ENCODE measurements at places on chromosomes 6 and 20.

DNA sequence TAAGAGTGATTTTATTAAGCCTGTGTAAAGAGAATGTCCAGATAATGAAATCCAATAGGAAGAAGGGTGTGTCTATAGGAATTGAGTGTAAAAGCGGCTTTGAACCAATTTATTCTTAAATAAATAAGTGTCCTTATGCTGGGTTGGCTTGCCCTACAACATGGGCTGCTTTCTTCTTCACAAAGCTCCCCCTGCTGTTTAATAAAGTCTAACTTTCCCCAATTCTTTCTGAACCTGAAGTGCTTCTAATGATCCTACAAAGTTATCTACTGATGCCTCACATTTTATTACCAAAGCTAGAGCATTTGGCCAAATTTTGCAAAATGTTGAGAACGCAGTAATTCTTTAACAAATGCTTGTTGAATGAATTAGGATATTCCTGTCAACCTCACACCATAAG, 36.3 kb upstream of the SIRT5 start:
- no peak for DNase-seq

- DNase-seq = no peak
These were observed 47.2 kb downstream of the BACH2 start for GRCh38 chr6:90249458-90249857.

DNA sequence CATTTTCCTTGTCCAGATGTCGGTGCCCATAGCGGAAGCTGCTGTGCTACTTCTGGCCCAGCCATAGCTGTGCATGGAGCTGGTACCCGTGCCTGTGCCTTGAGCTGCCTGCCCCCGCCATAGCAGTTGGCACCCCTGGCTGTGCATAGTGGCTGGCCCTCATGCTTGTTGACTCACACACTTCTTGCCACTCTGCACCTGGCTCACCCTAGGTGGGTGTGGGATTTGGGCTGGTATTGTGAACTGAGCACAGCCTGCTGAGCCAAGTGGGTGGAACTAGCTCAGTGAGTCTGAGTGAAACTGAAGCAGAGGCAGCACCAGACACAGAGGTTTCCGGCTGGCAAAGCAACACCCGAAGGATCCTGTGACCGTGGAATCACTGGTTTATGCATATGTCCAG, 689.5 kb upstream of the EYS start:
- no peak for DNase-seq

- no peak for DNase-seq
These were observed 18.5 kb downstream of the PLCB1 start for GRCh38 chr20:8150591-8150990.

GRCh38 chr6:34460796-34461507, 4.9 kb upstream of the PACSIN1 start:
- no peak for DNase-seq

GRCh38 chr6:23537828-23538227, 588.2 kb upstream of the NRSN1 start:
- no peak for DNase-seq

DNA sequence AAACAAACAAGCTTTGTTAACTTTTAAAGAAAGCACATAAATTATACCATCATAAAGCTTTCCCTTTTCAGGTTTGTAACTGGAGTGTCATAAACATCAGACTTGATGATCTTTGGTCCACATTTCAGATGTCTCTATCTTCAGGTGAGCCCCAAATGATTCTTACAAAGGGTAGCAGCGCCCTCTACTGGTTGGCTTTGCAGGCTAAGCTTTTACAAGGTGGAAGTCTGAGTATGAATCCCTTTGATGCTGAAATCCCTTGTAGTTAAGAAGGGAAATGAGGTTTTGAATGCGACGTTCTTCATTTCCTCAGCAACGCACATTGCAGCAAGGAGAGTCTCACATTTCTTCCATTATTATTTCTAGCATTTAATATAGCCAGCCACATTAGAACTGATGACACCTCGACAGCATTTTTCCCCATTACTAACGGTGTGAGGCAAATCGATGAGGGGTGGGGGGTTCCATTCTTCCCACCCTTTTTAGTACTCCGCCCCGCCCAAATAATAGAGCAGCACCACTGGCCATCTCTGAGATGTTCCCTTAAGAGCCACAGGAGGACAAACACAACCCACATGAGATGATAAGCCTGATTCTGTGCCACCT, 126.3 kb upstream of the NT5E start:
- DNase-seq = peak; percentile 35

DNA sequence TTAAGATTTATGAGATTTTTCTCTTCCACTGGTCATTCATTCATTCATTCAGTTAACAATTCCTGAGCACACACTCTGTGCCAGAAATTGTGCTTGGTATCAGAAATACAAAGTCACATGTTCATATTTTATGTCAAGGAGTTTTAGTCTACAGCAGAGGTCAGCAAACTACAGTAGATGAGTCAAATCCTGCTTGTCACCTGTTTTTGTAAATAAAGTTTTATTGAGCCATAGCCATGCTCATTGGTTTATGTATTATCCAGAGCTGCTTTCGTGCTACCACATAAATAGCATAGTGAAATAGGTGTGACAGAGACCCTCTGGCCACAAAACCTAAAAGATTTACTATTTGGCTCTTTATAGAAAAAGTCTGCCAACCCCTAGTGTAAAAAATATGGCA, 46.8 kb downstream of the THEMIS start:
- DNase-seq = no peak

- DNase-seq = no peak
These were observed 39.2 kb downstream of the GNAS start for GRCh38 chr20:58891718-58892140.

DNA sequence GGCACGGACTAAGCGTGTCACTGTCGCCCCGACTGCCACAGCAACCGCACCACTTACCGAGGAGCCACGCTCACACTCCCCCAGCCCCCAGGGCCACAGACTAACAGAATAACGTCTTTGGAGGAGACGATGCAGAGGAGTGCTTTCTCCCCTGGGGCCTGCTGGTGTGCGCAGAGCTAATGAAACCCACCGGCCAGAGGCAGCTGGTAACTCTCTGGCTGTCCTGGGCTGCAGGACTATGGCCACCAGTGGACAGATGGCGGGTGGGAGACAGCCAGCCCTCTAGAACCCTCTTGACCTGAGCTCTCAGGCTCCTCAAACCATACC, 228.0 kb downstream of the DLL1 start:
- no peak for DNase-seq

- no peak for DNase-seq
These were observed 241.5 kb downstream of the NRN1 start for GRCh38 chr6:5765141-5765760.

GRCh38 chr6:3813150-3813780, 35.9 kb upstream of the FAM50B start:
- no peak for DNase-seq

DNA sequence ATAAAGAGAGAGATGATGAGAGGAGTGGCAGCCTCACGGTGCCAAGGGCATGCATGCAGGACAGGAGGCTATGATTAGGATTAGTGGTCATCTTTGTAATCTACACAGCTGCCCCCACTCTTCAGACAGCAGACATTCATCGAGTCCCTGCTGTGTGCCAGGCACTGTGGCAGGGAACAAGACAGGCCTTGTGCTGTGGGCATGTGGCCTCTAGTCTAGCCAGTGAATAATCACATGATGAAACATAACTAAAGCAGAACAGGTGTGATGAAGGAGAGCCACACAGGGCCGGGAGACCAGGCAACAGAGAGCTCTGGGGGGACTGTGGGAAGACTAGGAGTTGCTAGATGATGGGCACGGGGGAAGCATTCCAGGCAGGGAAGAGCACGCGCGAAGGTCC, 22.2 kb downstream of the TOX2 start:
- no peak for DNase-seq

- DNase-seq = no peak
These were observed 139.7 kb upstream of the TMEM170B start for GRCh38 chr6:11397622-11398450.

DNA sequence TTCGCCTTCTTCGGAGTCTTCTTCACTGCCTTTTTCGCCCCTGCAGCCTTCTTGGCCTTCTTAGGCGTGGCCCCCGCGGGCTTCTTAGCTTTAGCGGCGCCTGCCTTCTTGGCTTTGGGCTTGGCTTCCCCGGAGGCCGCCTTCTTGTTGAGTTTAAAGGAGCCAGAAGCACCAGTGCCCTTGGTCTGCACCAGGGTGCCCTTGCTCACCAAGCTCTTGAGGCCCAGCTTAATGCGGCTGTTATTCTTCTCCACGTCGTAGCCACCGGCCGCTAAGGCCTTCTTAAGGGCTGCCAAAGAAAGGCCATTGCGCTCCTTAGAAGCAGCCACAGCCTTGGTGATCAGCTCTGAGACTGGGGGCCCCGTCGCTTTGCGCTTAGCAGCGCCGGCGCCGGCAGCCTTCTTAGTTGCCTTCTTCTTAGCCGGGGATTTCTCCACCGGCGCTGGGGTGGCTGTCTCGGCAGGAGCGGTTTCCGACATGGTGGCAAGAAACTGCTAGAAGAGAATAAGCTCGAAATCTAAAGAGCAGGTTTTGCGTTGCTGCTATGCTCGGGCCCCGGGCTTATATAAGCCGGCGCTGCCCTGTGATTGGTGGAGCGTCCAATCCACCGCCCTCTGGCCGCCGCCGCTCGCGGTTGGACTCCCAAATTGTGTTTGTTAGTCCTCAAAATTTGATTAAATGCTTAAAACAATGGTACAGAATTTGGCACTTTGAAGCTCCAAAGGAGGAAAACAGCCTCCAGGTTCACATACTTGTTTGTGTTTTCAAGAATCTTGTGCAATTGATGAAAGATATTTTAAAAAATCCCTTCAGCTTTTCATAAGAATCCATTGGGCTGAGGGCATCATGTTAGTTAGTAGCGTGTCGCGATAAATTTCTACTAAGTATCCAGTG, 44.9 kb downstream of the OR2B2 start:
- peak; percentile 42 for DNase-seq

GRCh38 chr6:56204134-56204533, 43.2 kb downstream of the COL21A1 start:
- DNase-seq = no peak

GRCh38 chr6:89978749-89979145, 84.5 kb downstream of the GJA10 start:
- DNase-seq = no peak

GRCh38 chr6:56953597-56954402, 1.1 kb upstream of the BEND6 start:
- DNase-seq = no peak

DNA sequence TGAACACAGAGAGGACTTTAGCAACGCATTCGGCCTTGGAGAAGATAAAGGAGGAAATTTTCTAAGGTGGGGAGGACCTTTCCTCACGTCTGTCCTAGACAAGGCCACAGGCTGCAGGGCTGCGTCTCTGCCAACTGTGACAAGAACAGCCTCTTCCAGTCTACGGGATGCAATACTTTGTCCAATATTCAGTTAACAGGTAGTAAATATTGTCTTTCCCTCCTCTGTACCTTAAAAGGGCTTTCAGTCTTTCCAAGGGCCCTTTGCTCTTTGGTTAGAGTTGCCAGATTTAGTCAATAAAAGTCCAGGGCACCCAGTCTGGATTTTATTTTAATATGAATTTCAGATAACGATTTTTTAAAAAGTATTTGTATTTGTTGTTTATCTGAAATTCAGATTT, 78.2 kb downstream of the ELOVL4 start:
- DNase-seq = no peak

DNA sequence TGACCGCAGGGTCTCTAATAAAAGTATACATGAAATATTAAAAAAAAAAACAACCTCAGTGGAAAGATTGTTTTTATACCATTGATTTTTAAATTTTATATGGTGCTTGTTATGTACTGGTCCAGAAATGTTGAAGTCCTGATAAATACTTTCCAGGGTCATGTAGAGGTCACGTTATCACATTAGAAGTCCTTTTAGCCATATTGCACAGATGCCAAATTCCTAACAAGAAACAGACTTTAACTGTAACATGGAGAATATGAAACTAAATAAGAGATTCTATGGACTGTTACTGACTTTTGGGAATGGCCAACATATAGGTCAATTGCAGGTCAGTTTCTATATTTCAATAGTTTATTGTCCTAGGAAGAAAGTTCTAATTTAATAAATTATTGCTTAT, 89.0 kb downstream of the ADGRB3 start:
- DNase-seq = no peak

DNA sequence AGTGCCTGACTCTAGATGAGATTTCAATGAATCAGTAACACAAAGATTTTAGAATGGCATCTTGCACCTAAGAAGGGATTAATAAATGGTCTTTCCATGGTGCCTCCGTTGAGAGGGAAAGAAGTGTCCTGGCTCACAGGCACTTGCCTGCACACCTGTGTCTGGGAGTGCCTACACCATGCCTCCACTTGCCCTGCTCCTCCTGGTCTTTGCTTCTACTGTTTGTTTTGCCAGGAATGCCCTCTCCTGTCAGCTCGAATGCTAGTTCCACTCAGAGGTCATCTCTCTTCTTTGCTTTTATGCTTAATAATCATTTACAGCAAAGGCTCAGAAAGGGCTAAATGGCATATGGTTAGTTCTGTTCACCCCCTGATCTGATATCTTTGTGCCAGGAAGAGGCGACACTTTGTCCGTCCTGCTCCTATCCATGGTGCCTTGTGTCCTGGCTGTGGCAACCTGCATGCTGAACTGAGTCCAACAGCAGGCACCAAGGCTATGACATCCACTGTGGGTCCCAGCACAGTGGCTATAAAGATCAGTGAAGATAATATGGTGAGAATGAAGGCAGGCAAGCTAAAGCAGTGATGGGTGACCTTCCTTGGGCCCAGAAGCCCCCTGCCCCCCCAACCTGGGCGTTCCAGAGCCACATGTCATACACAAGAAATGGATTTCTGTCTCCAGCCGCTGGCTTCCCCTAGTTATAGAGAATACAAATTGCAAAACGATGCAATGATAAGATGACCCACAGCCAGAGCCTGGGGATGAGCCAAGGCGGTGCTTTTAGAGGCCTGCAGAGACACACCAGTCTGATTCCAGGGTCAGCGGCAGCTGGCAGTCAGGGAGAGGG, 1.4 kb downstream of the C6orf132 start:
- DNase-seq = no peak

Measured in stimulated activated CD4-positive, alpha-beta T cell treated with anti-CD3 and anti-CD28 coated beads, Interleukin-1b, Interleukin-23, amount 100 ng/mL, for 4 hours (primary cell).